ENCODE measurements at places on chromosomes 4 and X.

DNA sequence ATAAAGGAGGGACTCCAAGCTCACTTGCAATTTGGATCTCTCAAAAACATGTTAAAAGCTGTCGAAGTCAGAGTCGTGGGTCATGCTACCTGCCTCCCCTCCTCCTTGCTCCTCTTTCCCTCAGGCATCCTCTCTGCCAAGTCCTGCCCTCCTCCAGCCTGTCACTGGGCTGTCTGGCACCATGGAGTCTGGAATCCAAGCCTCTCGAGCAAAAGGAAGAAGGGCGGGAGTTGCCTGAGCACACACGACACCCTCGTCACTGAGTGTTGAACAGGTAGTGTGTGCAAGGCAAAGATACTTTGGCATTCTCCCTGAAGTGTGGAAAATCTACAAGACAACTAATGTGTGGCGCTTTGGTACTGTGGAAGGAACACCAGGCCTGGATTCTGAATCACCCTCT is 62.2 kb downstream of the HAUS3 start:
- DNase-seq = no peak

GRCh38 chr4:110915301-110915700 is 292.4 kb upstream of the PITX2 start:
- no peak for DNase-seq

DNA sequence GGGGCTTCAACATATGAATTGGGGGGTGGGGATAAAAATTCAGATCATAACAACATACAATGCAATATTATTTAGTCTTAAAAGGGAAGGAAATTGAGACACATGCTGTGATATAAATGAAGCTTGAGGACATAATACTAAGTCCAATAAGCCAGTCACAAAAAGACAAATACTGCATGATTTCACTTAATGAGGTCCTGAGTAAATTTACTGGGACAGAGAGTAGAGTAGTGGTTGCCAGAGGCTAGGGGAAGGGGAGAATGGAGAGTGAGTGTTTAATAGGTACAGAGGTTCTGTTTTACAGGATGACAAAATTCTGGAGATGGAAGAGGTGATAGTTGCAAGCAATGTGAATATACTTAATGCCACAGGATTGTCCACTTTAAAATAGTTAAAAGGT is 89.2 kb upstream of the RAPGEF2 start:
- no peak for DNase-seq

DNA sequence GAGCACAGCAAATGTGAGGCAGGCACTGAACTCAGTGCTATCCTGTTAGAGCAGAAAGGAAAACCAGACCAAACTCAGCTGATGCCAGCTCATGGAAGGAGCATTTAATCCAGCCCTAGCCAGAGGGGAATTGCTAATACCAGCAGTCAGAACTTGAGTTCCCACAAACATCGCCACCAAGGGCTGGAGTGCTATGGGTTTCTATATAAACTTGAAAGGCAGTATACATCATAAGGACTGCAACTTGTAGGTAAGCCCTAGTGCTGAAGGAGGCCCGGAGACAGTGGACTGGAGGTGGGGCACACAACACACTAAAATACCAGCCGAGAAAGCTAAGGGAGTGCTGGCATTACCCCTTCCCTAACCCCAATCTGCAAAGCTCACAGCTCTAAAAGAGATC is 440.2 kb downstream of the PRR32 start:
- DNase-seq = no peak

GRCh38 chr4:102610476-102610875 is 109.3 kb downstream of the NFKB1 start:
- DNase-seq = no peak

- DNase-seq = no peak
Measured at GRCh38 chrX:23849241-23849640, 58.5 kb downstream of the APOO start.

DNA sequence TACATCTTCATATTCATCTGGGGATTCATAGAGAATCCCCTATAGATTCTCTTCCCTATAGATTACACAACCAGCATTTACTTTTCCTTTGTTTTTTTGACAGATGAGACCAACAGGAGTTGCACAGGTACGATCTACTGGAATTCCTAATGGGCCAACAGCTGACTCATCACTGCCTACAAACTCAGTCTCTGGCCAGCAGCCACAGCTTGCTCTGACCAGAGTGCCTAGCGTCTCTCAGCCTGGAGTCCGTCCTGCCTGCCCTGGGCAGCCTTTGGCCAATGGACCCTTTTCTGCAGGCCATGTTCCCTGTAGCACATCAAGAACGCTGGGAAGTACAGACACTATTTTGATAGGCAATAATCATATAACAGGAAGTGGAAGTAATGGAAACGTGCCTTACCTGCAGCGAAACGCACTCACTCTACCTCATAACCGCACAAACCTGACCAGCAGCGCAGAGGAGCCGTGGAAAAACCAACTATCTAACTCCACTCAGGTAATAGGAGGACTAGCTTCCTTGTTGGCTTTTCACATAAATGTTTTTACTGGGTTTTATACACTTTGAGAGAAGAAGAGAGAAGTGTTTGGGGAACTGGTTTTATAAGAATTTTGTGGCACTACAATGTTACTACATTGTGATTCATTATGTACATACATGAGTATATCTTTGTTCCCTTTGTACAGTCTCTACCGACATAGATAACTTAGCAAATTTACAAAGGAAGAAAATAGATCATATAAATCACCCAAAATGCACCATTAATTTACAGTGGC is 137.2 kb downstream of the DIPK2B start:
- DNase-seq = no peak

DNA sequence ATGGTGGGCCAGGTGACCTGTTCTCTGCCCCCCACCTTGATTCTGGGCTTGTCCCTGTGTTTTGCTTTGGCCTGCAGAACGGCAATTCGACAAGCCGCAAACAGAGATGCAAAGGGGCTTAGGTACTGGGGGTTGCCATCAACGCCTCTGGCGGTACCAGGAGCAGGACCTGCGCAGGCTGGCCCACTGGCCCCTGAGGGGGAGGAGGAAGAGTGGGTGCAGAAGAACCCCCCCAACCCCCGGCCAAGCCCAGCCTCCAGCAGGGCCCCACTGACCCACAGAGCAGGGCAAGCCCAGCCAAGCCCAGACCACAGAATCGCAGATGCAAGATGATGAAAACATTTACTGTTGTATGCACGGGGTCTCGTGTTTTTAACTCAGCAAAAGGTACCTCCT is 89.4 kb downstream of the PPP2R2C start:
- DNase-seq = no peak

- DNase-seq = no peak
Measured at GRCh38 chr4:138308356-138308755, 66.2 kb upstream of the SLC7A11 start.

DNA sequence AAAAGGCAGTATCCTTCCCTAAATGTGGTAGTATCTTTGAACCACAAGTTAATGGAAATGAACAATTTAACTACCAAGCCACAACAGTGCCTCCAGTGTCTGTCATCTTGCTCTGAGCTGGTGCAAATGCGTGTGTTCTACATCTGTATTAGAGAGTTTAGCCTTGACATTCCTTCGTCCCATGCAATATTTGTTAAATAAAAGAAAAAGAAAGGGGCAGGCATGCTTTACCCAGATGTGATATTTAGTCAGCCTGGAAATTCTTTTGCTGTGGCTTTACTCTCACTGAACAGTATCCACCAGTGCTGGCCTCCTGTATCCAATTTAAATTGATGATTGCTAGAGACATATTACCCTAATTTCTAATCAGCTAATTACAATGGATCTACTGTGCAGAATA is 310.5 kb downstream of the CFAP299 start:
- no peak for DNase-seq

GRCh38 chrX:135185795-135186443 is 14.7 kb upstream of the CT55 start:
- DNase-seq = peak; percentile 1

DNA sequence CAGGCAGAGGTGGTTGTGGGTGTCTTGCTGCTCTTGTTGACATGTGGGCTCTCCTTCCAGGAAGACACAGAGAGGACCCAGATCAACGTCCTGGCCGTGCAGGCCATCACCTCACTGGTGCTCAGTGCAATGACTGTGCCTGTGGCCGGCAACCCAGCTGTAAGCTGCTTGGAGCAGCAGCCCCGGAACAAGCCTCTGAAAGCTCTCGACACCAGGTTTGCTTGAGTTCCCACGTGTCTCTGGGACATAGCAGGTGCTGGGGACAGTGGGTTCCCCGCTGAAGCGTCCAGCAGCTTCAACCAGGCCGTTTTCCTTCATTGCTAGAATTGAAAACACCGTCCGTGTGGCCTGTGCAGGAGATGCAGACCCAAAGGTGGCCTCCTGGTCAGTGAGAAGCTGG is 25.6 kb upstream of the MSANTD1 start:
- no peak for DNase-seq

- no peak for DNase-seq
Measured at GRCh38 chr4:17580969-17581368, 4.0 kb downstream of the LAP3 start.

DNA sequence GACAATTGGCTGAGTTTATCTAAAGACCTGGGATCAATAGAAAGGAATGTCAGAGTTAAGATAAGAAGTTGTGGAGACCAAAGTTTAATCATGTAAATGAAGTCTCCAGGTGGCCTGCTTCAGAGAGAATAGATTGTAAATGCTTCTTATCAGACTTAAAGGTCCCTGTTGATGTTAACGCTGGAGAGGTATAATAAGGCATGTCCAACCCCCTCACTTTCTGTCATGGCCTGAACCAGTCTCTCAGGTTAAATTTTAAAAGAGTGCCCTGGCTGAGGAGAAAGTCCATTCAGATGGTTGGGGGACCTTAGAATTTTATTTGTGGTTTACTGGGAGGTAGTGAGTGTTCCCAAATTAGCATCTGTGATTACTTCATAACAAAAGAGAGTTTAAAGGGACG is 86.7 kb downstream of the AKAP4 start:
- no peak for DNase-seq

- no peak for DNase-seq
Measured at GRCh38 chr4:94605241-94605805, 152.4 kb upstream of the BMPR1B start.

- no peak for DNase-seq
Measured at GRCh38 chr4:156956359-156956758, 15.2 kb downstream of the PDGFC start.

DNA sequence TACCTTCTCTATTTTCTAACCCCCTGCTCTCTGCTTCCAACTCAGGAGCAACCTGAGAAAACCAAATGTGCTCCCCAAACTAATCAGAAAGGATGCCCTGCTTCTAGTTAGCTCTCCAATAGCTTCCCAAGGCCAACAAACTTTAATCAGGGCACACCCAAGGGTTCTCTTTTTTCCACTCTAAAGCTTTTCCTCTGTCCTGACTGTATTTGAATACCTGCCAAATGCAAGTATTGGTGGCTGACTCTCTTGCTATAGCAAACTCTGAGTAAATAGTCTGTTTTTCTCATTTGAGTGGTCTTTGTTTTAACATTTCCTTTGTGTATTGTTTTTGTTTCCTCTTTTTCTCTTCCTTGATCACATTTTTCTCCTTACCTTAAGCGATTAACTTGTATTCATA is 52.5 kb downstream of the GBA3 start:
- no peak for DNase-seq

- DNase-seq = no peak
Measured at GRCh38 chr4:156790866-156791265, 180.7 kb downstream of the PDGFC start.

DNA sequence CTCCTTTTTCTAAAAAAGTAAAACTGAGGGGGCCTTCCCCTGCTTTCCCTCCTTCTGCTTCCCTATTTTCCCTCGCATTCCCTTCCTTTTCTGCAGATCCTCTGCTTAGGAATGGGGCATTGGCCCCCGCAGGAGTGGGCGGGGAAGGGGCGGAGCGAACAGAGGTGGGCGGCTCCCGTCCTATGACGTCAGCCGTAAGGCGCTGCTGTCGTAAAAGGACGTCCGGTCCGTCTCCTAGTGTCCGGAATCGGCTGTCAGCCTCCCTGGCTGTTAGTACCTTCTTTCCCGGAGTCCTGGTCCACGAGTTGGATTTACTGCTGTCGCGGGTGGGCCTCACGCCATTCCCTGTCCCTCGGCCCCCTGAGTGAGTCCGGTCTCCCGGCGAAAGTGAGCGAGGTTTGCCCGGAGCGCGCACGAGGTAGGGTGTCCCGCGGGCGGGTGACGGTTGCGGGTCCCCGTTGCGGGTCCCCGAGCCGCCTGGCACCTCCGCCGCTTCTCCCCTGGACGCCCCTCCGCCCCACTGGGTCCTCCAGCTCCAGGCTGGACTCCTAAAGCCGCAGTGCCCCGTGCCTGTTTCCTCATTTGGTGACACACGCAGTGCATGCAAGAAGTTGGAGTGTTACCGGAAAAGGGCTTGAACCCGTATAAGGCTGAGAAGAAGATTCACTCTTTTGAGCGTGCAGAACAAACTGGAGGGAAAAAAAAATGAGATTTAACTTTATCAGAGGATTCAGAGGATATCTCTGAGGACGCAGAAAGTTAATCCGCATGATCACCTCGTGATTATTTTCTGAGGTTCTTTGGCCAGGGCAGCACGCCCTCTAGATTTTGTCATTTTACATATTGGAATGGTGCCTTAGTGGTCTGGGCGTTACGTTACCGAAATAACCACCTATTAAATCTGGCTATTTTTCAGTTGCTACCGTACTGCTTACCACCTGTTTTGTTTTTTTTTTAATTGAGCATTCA is at the start of gene ZNF330:
Gene ZNF330, plus strand, starts transcription at position 205 of the 969 bp plus-strand sequence. CDS start 1,477 bp downstream, outside the sequence.
- DNase-seq = peak; percentile 73

DNA sequence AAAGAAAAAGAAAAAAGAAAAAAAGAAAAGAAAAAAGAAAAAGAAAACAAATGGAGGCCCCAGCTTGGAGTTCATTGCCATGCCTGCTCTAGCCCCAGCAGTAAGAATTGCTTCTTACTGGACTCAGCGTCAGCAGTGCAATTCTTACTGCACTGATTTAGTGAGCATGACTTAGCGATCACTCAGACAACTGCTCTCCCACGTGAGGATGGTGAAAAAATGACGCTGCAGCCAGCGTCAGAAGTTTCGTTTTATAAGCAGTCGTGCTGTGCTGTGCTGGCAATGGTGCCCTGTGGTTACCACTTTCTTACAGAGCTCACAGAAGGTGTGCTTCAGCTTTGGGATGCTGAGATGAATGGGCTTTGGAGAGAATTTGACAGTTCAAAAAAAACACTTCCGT is 68.3 kb upstream of the DDX3X start:
- no peak for DNase-seq

DNA sequence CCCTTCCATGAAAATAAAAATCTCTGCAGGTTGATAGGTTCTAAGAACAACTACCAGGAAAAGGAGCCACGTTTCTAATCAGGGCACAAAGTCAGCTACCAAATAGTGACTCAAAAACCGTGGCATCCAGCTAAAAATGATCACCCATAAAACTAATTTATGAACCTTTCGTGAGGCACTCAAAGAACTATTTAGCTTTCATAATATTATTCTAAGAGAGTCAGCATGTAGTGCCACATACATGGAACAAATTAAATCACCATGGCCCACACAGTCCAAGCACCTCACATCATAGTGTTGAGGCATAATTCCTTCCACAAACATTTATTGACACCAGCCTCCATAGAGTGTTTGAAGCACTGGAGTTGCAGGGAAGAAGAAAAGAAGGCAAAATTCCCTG is 252.0 kb upstream of the PPARGC1A start:
- DNase-seq = no peak

DNA sequence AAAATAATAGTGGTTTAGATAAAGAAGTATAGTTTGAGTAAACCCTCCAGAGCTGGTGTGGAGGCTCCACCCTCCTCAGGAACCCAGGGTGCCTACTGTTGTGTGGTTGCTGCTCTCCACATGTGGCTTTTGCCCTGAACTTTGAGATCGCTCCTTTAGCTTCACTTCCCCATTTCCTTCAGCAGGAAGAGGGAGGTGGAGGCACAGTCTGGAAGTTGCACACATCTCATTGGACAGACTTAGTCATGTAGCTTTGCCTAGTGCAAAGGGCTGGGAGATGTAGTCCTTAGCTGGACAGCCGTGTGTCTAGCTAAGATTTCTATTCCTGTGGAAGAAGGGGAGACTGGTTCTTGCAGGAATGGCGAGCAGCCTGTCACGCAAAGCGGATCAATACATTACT is 37.9 kb downstream of the RGS12 start:
- DNase-seq = no peak
